ENCODE measurements at places on chromosomes 2 and 18.

- DNase-seq, result no peak
Observed at GRCh38 chr2:95053543-95053942, 28.0 kb downstream of the MAL start.

GRCh38 chr18:74457725-74458421 is 765 bp upstream of the DIPK1C start:
- no peak for DNase-seq

DNA sequence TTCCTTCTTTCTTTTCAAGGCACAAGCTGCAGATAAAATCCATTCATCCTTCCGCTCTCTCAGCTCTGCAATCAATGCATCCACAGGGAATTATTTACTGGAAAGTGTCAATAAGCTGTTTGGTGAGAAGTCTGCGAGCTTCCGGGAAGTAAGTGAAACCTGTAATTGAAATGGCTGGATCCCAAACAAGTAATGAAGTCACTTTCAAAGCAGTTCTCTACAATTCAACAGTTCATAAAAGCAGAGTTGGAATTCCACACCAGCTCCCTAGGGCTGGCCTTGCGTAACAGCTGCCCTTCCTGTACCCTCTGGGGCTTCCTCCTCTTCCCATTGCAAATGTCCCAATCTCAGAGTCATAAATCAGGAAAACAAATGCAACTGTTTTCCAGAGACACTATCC is 9.6 kb downstream of the SERPINB2 start:
- no peak for DNase-seq

DNA sequence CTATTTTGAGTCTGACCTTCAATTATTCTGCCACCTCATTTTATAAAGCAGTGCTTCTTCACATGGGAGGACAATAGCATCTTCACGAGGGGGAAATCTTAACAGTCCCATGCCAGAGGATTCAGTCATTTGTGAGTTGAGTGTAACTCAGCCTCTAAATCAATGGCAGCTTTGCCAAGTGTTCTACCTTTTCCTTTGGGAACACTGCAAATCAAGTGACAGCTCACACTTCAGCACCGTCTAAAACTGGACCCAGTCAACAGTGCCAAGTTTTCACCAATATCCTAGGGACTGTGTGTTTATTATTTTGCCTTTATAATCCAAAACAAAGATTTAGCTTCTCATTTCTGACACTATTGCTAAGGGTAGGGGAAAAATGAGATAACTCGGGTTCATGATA is 133.6 kb downstream of the FIGN start:
- DNase-seq, result no peak

GRCh38 chr18:49303379-49303778 is 157.1 kb downstream of the DYM start:
- no peak for DNase-seq

DNA sequence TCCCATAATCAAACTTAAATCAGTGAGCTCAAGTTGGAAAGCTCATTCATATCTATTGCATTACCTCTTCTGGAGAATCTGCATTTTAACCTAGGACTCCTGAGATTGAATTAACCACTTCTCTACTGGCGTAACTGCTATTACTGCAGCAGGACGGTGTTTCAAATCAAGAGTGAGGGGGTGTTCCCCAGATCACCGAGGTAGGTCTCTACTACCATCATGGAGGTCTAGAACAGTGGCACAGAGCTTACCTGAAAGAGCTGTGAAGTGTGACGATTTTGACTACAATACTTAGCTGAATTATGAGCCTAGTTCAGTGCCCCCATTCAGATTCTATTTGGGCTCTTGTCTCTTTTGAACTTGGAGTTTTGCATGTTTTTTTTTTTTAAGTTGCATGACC is 119.5 kb downstream of the POLE4 start:
- DNase-seq, result no peak

DNA sequence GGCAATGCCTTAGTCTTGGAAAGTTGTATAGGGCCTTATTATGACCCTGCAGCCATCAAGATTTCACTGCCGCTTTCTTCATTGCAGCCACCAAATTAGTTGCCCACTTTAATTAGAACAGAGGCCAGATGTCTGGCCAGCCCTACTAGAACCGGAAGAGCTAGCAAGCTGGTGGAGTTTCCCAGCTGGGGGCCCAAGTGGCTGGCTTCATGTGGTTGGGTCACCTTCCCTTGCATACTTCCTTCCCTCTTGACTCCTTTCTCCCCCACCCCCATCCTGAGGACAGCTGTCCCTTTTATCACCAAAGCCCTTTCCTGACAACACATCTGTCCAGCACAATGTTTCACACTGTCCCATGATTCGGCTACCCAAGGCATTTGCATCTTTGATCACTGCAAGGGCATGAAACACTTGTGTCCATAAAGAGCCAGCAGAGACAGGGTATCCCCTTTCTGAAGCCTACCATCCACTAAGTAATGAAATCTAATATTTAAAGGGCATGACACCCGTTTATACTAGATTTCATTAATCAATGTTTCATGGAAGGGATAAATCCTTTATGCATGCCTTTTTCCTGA is 187.2 kb downstream of the BCL11A start:
- no peak for DNase-seq

- no peak for DNase-seq
Observed at GRCh38 chr2:216951171-216951570, 91.3 kb upstream of the TNP1 start.

- no peak for DNase-seq
Observed at GRCh38 chr2:173191601-173192000, 116.0 kb downstream of the MAP3K20 start.

GRCh38 chr2:38233231-38233983 is 143.7 kb downstream of the ATL2 start:
- DNase-seq, result no peak

DNA sequence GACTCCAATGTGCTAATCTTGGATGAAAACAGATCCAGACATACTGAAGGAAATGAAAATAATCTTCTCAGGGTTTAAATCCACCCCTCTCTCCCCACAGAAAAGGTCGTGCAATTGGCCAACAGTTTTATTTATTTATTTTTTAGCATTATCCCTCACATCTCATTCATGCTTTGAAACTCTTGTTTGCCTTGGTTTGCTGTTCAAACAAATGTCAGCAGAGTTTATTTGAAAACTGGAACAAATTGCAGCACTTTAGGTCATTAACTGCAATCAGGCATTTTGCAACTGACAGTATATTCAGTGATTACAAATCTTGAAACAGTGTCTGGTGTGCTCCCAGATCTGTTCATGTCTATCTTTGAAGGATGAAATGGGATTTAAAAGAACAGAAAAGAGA is 220.6 kb downstream of the SLC4A10 start:
- no peak for DNase-seq

GRCh38 chr2:47402555-47402804 is 476 bp upstream of the MSH2 start:
- DNase-seq, result no peak

GRCh38 chr18:26397019-26397418 is 151.3 kb downstream of the KCTD1 start:
- no peak for DNase-seq

- no peak for DNase-seq
Observed at GRCh38 chr2:86788881-86789686, 1.6 kb downstream of the CD8A start.

DNA sequence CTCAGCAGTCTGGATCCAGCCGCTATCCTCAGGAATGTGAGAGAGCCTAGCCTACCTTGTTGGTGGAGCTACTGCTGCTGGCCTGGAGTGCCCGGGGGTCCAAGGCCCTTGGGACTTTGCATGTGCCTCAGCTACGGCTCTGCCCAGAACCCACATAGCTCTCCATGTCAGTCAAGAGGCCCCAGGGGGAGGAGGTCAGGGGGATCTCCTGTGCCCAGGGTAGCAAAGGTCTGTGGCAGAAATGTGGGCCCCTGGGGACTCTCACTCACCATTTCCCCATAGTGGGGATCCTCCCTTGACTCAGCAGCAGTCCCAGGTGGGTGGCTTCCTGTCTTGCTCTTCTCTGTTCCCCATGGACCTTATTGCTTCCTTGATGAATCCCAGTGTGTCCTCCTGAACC is 342.7 kb upstream of the CHAC2 start:
- DNase-seq, result no peak

DNA sequence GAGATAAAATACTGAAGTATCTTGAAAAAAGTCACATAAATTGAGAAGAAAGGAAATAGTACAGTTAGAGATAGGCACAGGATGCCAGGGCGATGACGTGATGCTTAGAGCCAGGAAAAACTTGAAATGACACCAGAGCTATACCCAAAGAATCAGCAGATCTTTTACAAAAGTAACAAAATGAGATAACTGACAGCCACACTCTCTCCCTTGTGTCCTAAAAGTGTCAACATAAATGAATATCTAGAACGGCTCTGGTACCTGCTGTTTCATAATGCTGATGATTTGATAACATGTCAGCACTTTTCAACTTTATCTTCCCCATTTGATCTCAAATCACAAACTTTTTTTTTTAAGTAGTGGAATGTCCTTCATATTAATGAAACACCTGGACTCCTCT is 45.6 kb upstream of the ZC3H15 start:
- no peak for DNase-seq

DNA sequence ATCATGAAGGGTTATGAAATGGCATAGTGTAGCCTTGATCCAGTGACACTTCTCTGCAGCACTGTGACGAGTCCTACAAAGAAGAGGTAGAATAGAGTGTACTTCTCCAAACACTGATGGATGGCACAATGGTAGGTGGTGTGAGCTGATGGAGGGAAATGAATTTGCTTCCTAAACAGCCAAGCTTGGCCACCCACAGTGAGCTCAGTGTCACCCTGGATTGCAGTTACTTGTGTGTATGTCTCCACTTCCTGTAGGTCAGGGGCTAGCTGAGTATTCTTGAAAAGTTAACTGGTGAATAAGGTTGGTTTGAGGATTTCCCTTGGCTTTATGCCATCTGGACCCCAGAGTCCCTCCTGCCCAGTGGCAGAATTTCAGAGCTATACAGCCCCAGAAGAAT is 75.9 kb downstream of the VSNL1 start:
- DNase-seq, result no peak

- no peak for DNase-seq
Observed at GRCh38 chr2:60490441-60490840, 63.0 kb downstream of the BCL11A start.

DNA sequence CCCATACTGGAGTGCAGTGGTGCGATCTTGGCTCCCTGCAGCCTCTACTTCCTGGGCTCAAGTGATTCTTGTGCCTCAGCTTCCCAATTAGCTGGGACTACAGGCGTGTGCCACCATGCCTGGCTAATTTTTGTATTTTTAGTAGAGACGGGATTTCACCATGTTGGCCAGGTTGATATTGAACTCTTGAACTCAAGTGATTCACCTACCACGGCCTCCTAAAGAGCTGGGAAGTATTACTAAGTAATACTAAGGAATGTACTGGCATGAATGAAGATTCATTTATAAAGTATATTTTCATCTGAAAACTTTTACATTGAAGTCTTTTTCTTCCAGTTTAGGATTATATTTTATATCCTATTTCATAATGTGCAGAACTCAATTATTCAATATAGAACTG is 38.1 kb downstream of the NUP35 start:
- DNase-seq, result peak; percentile 6

DNA sequence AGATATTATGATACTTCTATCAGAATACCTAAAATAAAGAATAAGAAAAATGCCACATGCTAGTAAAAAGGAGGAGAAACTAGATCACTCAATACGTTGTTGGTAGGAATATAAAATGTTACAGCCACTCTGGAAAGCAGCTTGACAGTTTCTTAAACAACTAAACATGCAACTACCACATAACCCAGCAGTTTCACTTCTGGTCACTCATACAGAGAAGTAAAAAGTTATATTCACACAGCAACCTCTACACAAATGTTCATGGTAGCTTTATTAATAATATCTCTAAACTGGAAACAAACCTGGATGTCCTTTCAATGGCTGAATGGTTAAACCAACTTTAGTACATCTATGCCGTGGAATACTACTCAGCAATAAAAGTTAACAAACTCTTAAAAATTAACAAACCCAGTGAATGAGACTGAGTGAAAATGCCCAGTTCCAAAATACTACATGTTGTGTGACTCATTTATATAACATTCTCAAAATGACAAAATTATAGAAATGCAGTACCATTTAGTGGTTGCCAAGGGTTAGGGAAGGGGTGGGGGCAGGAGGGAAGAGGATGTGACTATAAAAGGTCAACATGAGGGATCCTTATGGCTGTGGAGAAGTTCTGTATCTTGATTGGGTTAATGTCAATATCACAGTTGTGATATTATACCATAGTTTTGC is 124.1 kb downstream of the MMADHC start:
- DNase-seq, result no peak

DNA sequence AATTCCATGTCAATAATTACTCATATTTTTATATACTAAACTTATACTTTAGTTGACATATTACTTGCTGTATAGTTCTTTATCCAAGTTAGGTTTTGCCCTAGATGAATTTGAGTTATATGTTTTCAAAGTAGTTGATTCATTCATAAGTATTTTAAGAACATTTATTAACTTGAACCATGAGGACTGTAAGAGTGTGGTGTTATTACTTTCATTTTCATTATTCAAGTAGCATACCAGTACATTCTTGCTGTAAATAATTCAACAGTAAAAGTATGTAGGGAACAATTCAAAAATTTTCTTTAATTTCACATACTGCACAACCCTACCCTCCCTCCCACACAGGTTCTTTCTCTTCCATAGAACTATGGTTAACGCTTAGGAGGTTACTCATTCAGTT is 75.4 kb downstream of the ANKRD12 start:
- no peak for DNase-seq

DNA sequence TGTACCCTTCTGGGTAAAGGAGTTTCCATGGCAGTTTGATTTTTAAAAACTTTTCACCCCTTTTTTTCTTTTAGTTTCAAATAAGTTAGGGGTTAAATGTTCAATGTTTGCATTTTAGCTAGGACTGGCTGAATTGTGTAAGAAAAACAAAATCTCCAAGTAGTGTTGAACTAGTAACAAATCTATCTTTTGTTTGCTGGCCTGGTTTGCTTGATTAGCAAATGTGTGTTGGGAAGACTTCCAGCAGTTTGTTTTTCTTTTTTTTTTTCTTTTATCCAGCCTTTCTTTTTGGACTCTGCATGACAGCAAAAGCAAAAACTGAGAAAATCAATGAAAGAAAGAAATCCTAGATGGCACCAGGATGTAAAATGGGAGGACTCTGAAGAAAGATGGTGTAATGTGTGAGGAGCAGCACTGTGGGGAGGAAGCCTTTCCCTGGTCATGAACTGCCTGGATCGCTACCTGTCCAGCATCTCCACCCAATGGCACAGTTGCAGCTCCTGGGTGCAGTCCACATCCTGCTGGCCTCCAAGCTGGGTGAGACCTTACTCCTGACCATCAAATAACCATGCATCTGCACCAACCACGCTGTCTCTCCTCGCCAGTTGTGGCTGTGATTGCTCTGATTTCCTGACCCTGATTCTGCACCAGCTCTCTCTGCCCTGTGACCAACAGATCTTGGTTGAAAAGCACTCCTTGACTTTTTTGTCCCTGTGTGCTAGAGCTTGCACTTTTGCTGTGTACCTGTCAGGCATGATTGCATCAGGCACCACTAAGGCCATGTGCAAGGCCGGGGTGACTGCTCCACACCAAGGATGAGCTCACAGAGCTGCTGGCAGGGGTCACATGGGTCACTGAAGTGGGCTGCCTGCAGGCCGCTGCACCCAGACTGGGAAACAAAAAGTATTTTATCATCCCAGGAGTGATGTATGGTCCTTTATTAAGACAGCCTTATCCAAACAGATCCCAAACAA is 71.2 kb upstream of the ZNF236 start:
- no peak for DNase-seq

GRCh38 chr2:17918789-17919188 is 40.3 kb downstream of the KCNS3 start:
- DNase-seq, result no peak

All from epithelial cell of prostate (primary cell).